ENCODE measurements at places on chromosomes 7 and 10.

DNA sequence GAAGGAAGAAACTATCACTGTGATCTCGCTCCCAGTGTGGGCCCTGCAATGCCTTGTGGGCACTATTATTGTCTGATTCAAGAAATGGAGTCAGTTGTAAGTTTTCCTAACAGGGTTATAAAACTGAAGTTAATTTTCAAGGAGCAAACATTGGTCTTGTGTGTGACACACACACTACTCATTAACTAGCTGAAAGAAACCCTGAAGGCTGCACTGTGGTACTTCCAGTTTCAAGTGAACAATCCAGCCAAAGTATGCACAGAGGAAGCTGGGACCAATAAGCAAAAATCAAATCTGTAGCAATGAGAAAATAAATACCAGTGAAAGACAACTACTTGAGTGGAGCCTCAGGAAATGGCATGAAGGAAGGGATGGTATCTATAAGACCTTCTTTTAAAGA, 506.6 kb upstream of the POT1 start:
- DNase-seq = no peak

DNA sequence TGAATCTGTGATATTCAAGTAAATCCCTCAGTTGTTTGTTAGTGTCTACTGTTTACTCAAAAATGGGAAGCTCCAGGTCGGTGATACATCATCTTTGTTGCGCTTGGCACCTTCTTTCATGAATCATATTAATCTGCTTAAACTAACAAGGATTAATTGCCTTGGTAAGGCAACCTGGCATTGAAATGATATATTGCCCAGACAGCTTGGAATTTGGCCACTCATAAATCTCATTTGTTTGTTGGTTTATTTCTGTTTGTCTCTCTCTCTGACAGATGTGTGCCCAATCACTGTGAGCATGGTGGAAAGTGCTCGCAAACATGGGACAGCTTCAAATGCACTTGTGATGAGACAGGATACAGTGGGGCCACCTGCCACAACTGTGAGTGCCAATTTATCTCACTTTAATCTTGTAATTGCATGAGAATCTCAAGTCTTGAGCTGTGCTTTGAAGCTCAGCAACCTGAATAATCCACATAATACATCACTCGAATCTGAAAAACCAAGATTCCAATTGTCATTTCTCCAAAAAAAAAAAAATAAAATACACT, 1104.8 kb upstream of the C7orf33 start:
- DNase-seq = no peak

DNA sequence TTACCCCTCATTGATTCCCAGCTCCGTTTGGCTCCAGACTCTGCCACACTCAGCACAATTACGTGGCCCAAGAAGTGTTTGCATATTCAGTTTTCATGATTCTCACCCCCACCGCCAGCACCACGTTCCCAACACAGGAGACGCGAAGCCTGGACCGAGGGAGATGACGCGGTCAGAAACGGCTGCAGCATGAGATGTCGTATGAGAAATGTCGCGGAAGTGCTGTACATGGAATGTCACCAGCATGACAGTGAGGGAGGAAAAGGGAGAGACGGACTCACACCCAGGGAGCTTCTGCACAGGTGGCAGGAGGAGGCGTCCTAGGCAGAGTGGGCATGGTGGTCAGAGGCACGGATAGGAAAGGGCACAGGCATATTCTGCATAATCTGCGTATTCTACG, 188.3 kb downstream of the WDR37 start:
- DNase-seq = no peak

- peak; percentile 70 for DNase-seq
Measured at GRCh38 chr10:124539935-124540641, 78.5 kb downstream of the LHPP start.

DNA sequence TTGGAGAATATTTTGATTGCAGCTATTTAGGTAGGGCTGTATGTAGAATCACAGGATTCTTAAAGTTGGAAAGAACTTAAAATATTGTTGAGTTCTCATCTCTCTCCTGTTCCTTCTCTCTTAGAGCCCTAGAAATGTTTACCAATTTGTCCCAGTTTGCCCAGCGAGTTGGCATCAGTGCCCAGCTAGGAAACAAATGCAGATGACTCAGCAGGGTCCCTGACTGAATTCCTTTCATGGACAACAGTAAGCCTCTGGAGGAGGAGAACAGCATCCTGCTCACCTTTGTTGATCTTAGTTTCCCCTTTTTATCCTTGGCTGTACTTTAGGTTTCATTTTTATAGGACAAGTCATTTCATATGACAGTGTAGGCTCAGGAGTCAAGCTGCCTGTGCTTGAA, 89.3 kb downstream of the SEC23IP start:
- no peak for DNase-seq

- no peak for DNase-seq
Measured at GRCh38 chr7:158655931-158656441, 48.6 kb downstream of the NCAPG2 start.

DNA sequence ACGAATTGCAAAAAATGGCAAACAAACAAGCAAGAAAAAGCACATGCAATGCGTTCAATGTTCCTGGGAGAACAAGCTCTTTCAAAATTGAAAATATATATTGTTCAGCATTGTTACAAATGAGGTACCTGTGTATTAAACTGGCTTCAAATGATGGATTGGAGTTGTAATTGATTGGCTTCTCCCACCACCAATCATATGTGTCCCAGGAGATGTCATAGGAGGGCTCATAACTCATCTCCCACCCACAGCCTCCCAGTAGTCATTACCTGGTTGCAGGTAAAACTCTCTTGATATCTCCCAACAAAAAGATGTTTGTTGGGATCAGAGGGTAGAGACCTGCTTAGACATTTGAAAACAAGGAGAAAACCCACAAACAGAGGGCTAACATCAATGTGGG, 302.9 kb downstream of the BAMBI start:
- no peak for DNase-seq

GRCh38 chr7:88735920-88736319, 23.6 kb upstream of the ZNF804B start:
- DNase-seq = no peak

- no peak for DNase-seq
Measured at GRCh38 chr7:104040666-104041065, 51.2 kb upstream of the RELN start.

GRCh38 chr7:35250452-35250851, 3.4 kb downstream of the TBX20 start:
- no peak for DNase-seq

DNA sequence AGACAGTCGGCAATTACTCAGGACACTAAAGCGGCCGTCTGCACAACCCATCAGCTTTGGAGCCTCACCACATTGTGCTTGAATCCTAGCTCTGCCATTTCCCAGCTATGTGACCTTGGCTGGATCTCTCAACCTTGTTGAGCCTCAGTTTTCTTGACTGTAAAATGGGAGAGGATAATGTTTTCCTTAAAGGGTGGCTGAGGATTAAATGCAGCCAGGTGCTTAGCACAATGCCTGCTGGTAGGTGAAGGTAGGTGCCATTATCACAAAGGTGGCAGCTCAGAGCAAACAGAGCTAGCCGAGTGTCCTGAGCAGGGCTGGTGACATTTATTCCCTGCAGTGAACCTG, 508.5 kb upstream of the ZMIZ1 start:
- no peak for DNase-seq

DNA sequence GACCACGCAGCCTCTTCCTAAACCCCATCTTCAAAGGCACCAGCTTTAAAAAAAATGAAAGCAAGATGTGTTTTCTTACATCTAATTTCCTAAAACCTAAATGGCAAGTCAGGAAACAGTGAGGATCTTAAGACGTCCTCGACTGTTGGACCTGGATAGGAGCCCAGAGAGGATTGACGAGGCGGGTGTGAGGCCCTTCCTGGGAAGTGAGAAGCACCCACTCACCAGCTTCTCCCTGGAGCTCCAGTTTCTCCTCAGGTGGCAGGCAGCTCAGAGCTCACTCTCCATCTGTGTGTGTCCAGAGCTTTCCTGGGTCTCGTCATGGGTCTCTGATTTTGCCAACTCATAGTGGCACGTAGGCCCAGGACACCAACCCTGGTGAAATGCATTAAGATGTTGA, 614.0 kb upstream of the AUTS2 start:
- no peak for DNase-seq

GRCh38 chr10:122142641-122143237, 128.4 kb upstream of the BTBD16 start:
- no peak for DNase-seq

DNA sequence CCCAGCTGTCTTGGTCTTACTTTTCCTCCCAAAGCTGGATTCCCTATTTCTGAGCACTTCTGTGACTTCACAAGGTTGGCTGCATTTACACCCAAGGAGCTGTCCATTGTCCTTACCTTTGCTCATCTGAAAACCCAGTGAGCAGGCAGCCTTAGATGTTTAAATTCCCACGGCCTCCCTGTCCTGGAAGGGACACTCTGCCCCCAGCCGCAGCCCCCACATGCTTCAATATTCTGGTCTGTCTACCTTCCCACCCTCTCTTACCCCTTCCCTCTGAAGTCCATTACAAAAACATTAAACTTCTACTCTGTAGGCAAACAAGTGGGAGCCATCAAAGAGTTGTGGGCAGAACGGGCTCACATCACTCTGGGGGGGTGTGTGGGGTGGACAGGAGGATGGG, 73.8 kb upstream of the EFCAB10 start:
- DNase-seq = no peak

- DNase-seq = no peak
Measured at GRCh38 chr10:85527616-85528317, 838.8 kb downstream of the GRID1 start.

- no peak for DNase-seq
Measured at GRCh38 chr10:5419466-5420094, 7.2 kb downstream of the NET1 start.

- DNase-seq = peak; percentile 9
Measured at GRCh38 chr10:128178302-128178958, 52.2 kb upstream of the MKI67 start.

DNA sequence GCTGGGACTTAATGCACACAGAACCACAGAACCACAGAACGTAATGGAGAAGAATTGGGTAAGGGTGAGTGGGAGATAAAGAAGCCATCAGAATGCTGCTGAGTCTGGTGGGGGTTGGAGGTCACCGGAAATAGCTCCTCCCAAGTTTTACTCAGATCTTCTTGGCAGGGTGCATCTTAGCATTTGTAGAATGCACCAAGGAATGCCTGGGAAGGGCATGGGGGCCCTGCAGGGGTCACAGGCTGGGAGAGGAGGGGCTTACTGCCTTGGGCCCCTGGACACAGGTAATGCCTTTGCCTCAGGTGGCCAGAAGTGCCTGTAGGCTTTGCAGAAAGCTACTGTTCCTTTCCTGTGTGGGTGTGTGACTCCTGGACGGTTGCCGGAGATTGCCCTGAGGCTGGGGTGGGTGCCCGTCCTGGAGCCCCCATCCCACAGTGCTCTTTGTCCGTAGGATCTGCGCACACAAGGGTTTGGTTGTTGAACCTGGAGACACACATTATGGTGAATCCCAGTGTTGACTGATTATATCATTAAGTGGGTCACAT, 55.1 kb downstream of the MGMT start:
- DNase-seq = no peak

- DNase-seq = no peak
Measured at GRCh38 chr7:25032774-25033743, 53.1 kb upstream of the OSBPL3 start.

DNA sequence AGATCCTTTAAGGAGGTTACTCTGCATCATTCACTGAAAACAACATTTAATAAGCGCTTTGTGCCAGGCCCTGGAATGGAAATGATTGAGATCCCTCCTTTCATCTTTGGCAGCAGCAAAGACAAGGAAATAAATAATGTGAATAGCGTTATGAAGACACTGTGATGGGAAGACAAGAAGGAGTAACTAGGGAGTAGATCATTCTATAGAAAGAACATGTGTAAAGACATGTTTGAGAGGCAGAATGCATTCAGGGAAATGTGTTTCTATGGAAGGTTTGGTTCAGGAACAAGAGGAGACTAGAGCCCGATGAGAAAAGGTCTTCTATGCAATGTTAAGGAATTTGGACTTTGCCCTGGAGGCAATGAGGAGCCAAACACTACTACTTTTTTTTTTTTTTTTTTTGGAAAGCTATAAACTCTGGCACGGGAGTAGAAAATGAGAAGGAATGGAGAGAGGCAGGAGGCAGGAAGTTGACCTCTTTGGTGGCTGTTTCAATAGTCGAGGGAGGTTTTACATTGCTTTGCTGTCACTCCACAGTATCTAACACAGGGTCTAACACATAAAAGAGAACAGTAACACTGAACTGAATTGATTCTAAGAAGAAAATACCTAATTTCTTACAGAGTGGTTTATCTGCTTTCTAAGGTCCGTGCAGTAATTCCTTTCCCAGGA, 44.9 kb downstream of the SMURF1 start:
- DNase-seq = no peak

DNA sequence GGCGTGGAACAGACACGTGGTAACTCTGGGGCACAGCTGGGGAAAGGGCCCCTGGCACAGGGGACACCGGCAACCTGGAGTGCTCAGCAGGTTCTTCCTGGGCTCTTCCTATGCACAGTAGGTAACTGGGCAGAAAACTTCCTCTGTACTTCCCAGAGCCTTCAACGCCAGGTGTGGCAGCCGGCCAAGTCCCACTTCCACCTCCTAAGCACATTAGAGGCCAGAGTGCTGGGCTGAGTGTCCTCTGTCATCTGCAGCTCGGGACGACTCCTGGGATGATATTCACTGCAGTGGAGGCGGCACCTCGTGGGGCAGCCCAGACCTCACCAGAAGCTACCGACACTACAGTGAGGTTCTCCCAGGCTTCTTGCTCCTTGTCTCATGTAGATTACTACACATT, 114.5 kb downstream of the LARP4B start:
- no peak for DNase-seq

Data from T-helper 9 cell (primary cell).